ENCODE measurements at places on chromosomes 7 and 10.

- DNase-seq: no peak
Measured at GRCh38 chr7:32070051-32070405, 179 bp downstream of the PDE1C start.

DNA sequence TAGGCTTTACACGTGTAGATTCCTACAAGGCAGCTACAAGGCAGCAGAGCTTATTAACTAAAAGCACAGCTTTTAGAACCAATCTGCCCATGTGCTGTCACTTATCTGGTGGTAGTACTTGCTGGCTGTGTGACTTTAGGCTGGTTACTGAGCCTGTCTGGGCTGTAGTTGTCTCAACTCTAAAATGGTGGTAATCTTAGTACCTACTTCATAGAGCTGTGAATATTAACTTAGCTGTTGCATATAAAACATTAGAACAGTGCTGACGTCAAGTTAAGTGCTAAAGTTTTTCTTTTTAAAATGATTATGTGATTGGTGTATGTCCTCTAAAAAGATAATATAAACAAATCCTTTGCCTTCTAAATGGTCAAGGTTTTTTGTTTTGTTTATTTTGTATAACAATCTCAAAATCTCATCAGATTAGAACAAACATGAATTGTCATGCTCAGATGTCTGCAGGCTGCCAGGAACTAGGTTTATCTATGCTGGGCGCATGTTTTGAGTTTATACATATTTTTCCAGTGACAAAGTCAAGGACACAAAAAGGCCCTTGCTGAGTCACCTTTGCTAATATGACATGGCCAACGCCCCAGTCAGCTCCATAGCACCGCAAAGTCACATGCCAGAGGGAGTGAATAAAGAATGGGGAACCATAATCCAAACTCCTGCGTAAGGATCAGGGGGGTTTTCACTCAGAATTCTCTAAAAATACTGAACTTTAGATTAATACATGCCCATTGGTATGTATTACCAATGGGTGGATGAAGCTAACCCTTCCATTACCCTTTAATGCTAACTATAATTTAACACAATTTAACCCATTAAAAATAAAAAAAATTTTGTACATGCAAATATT is 39.8 kb upstream of the ARL4A start:
- DNase-seq: peak; percentile 95

- no peak for DNase-seq
Measured at GRCh38 chr10:32161586-32161985, 105.4 kb upstream of the KIF5B start.

GRCh38 chr7:43164757-43165156 is 52.3 kb downstream of the HECW1 start:
- DNase-seq: peak; percentile 91

- DNase-seq: no peak
Measured at GRCh38 chr7:23925088-23925487, 215.1 kb downstream of the STK31 start.

- peak; percentile 24 for DNase-seq
Measured at GRCh38 chr7:95919556-95919955, 147.2 kb downstream of the DYNC1I1 start.

DNA sequence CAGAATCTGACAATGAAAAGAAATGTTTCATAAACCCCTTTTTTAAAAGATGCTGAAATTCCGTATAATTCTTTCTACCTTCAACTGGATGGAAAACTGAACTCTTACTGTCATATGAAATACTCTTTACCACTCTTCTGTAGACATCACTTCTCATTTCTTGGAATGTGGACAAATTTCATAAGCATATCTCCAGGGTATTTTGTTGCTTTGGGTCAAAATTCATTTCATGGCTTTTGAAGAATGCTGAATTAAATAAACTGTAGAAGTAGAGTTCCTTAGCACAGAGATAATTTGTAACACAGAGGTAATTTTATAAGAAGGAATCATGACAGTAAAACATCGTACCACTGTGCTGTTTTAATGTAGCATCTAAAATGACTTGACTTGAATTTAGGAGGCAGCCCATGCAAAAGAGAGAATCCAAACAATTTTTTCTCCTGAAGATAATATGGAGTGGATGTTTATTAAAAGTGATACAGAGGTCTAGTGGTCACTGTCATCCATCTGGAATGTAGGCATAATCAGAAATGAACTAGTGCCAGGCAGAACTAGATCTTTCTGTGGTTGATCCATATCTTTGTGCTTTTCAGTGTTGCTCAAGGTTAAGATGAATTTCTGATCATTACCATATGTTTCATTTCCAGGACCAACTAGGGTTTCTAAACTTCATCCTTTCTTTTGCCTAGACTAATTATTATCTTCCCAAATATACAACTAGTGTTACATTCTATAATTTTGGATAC is 492.0 kb downstream of the KIF20B start:
- DNase-seq: peak; percentile 41

- DNase-seq: no peak
Measured at GRCh38 chr10:86062198-86062550, 304.4 kb downstream of the GRID1 start.

DNA sequence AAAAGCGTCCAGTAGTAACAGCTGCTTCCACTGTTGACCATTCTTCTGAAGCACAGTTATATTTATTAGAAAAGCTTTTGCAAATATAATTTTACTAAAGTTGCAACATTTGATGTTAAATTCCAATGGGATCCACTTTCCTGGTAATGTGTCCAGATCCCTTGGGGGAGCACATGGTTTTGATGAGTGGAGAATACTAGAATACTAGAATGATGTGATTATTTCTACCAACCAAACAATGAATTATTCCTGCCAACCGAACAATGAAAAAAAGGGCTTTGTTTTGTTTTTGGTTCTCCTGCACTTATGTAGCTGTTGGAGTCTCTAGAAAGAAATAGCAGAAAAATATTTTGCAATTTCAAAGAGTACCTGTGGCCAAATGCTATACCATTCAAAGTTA is 59.1 kb downstream of the BPGM start:
- no peak for DNase-seq

GRCh38 chr7:47232751-47233412 is 349.0 kb downstream of the TNS3 start:
- peak; percentile 34 for DNase-seq

GRCh38 chr10:125205431-125205830 is 45.1 kb upstream of the CTBP2 start:
- DNase-seq: no peak

- no peak for DNase-seq
Measured at GRCh38 chr7:73903321-73904218, 42.6 kb downstream of the TMEM270 start.

GRCh38 chr7:25953859-25954258 is 198.1 kb upstream of the NFE2L3 start:
- no peak for DNase-seq

Data from PC-3 (cell line).